ENCODE measurements at places on chromosomes 1 and 21. TPM values are rescaled to one million over a fixed set of nuclear protein-coding genes. Genes with fewer than 3 reads are reported as not detected.

The CDC7 gene
- total RNA-seq = 28.0 TPM

- H3K27me3 ChIP-seq = no peaks in the 10 kb centered on the region
- no peak overlapping the region for H3K27ac ChIP-seq
- DNase-seq = no peak
- H3K4me3 ChIP-seq = no peak overlapping the region
- H3K36me3 ChIP-seq = no peaks in the 10 kb centered on the region
- peaks cover 4% of the 10 kb centered on the region for H3K4me1 ChIP-seq
Measured at GRCh38 chr21:43609501-43610340, 49.6 kb downstream of the HSF2BP start.

DNA sequence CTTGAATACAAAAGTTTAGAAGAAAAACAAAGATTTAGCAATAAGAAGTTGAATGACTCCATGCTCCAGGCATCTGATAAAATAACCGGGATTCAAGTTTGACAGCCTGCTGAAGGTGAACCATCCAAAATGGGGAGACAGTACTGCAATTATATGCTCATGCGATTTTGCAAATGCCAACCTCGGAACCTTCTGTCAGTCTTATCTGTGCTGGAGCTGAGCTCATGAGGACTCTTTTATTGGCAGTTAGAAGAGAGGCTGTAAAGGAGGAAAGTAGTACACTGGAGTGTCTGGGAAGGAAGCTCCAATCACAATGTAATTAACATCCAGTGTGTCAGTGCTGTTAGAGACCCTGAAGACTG lies 170.0 kb downstream of the GALNT2 start:
- no peak overlapping the region for H3K27ac ChIP-seq
- H3K4me3 ChIP-seq = no peak overlapping the region
- no peaks in the 10 kb centered on the region for H3K27me3 ChIP-seq
- DNase-seq = no peak
- peaks cover 22% of the 10 kb centered on the region for H3K4me1 ChIP-seq
- peaks cover 35% of the 10 kb centered on the region for H3K36me3 ChIP-seq

The USH2A gene
- not detected for total RNA-seq

DNA sequence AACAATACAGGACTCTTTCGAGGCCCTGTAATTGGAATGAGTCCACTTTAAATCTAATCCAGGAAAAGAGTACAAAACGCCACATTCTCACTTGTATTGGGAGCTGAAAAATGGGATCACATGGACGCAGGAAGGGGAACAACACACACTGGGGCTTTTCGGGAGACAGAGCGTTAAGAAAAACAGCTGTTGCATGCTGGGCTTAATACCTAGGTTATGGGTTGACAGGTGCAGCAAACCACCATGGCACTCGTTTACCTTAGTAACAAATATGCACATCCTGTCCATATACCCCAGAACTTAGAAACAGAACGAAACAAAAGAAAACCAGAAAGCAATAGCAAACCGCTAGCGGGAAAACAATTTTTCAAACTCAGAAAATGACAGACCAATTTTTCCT lies 1532.7 kb upstream of the TPTE start:
- H3K4me3 ChIP-seq = no peak overlapping the region
- H3K27me3 ChIP-seq = peaks cover 30% of the 10 kb centered on the region
- no peaks in the 10 kb centered on the region for H3K4me1 ChIP-seq
- H3K27ac ChIP-seq = no peak overlapping the region
- no peaks in the 10 kb centered on the region for H3K36me3 ChIP-seq

- no peaks in the 10 kb centered on the region for H3K27me3 ChIP-seq
- peaks cover 17% of the 10 kb centered on the region for H3K36me3 ChIP-seq
- no peak overlapping the region for H3K27ac ChIP-seq
- DNase-seq = no peak
Measured at GRCh38 chr21:45263534-45263933, 24.2 kb downstream of the POFUT2 start.

The MROH9 gene
- total RNA-seq = not detected

DNA sequence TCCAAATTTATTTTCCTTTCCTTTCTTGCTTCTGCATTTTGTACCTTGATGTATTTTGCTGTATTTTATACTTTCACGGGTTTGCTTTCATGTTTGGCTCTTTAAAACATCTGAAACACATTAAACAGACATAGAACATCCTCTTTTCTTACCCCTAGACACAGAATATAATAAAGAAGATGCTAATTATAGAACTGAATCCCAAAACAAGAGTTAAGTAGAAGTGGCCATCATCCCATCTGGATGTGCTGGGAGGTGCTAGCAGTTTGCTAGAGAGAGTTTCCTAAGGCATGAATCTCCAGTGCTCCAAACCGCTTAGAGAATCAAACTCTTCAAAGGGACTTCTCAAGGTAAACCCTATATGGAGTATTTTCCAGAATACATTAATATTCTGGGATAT lies 53.9 kb upstream of the GNG12 start:
- H3K27ac ChIP-seq = no peak overlapping the region
- H3K36me3 ChIP-seq = no peaks in the 10 kb centered on the region
- DNase-seq = no peak
- peaks cover 11% of the 10 kb centered on the region for H3K4me1 ChIP-seq
- H3K4me3 ChIP-seq = no peak overlapping the region

DNA sequence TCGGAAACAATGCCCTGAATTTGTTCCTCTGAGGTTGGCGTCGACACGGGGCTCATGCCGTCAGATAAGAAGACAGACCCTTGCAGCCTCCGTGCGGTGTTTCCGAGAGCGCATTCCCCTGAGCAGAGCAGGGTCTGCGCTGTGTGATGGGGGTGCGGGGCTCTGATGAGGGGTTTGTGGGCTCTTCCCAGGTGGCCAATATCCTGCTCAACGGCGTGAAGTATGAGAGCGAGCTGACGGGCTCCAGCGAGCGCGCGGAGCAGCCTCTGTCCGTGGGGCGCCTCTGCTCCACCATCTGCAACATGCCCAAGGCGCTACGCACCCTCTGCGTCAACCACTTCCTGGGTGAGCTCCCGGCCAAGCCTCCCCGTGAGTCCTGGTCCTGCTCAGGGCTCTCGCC lies 17.3 kb downstream of the SLC45A1 start:
- no peak for DNase-seq
- H3K27me3 ChIP-seq = no peaks in the 10 kb centered on the region
- H3K27ac ChIP-seq = no peak overlapping the region
- H3K36me3 ChIP-seq = no peaks in the 10 kb centered on the region
- no peak overlapping the region for H3K4me3 ChIP-seq

DNA sequence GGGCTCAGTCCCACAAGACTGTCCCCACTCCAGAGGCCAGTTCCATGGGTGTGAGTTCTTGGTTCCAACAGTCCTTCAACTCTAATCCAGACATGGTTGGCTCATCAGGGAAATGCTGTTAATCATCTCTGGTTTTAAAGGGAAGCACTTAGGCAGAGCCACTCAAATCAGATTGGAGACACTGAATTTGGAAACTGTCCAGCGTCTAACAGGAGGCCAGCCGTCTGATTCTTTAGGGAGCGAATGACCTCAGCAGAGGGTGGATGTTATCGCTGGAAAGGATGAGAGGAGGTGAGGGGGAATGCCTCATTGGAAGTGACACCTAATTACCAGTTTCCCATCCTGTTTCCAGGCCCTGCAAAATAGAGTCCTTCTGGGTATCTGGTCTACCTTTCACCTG lies 22.8 kb upstream of the LRRC38 start:
- no peaks in the 10 kb centered on the region for H3K27me3 ChIP-seq
- no peaks in the 10 kb centered on the region for H3K4me1 ChIP-seq
- no peak overlapping the region for H3K27ac ChIP-seq
- DNase-seq = no peak
- H3K36me3 ChIP-seq = no peaks in the 10 kb centered on the region

The FAM163A gene
- total RNA-seq = not detected

The OR2T35 gene
- not detected for total RNA-seq

DNA sequence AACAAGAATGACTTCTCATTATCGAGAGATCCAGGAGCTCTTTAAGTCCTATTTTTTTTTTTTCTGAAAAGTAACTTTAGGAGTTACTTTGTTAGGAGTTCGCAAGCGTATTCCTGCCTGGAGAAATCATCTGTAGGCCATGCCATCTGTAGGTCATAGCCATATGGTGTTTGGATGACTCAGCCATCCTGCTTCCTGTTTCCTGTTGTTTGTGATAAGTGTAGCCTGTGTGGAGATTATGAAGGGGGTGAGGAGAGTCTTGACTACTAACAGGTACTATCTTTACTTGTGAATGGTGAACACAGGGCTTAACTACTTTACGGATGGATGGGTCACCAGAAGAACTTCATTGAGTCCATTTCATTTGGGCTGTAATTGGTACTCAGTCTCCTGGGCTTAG lies 327.2 kb downstream of the PTPRU start:
- no peak overlapping the region for H3K27ac ChIP-seq
- H3K4me1 ChIP-seq = no peaks in the 10 kb centered on the region
- H3K36me3 ChIP-seq = peaks cover 2% of the 10 kb centered on the region
- DNase-seq = no peak

DNA sequence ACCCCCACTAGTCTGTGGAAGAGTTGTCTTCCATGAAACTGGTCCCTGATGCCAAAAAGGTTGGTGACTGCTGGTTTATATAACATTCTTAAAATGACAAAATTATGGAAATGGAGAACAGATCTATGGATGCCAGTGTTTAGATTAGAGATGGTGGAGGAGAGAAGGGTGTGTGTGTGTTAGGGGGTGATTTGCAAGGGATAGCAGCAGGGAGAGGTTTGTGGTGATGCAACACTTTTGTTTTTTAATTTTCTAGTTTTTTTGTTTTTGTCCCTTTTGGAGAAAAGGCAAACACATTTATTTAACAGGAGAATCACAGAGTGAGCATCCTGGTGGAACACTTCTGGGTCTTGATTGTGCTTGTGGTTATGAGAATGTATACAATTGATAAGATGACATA lies 143.8 kb downstream of the RPS6KC1 start:
- no peaks in the 10 kb centered on the region for H3K4me1 ChIP-seq
- no peaks in the 10 kb centered on the region for H3K27me3 ChIP-seq
- H3K27ac ChIP-seq = no peak overlapping the region
- H3K36me3 ChIP-seq = peaks cover 69% of the 10 kb centered on the region
- no peak overlapping the region for H3K4me3 ChIP-seq

DNA sequence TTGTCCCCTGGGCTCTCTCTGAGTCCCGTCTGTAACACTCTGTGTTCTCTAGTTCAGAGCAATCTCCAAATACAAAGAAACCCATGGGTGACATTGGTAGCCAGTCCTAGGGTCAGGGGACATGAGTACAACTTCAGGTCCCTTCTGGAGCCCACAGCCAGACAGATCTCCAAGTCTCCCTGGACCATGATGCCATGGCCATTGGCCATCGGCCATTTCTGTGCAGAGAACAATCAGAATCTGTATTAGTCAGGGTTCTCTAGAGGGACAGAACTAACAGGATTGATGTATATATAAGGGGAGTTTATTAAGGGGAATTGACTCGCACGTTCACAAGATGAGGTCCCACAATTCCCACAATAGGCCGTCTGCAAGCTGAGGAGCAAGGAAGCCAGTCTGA lies 106.9 kb downstream of the AJAP1 start:
- no peak overlapping the region for H3K27ac ChIP-seq
- no peaks in the 10 kb centered on the region for H3K4me1 ChIP-seq

GRCh38 chr1:100585786-100586185 lies 47.8 kb downstream of the GPR88 start:
- peaks cover 8% of the 10 kb centered on the region for H3K4me1 ChIP-seq
- no peaks in the 10 kb centered on the region for H3K27me3 ChIP-seq
- no peak for DNase-seq
- H3K27ac ChIP-seq = no peak overlapping the region
- no peak overlapping the region for H3K4me3 ChIP-seq
- H3K36me3 ChIP-seq = no peaks in the 10 kb centered on the region

DNA sequence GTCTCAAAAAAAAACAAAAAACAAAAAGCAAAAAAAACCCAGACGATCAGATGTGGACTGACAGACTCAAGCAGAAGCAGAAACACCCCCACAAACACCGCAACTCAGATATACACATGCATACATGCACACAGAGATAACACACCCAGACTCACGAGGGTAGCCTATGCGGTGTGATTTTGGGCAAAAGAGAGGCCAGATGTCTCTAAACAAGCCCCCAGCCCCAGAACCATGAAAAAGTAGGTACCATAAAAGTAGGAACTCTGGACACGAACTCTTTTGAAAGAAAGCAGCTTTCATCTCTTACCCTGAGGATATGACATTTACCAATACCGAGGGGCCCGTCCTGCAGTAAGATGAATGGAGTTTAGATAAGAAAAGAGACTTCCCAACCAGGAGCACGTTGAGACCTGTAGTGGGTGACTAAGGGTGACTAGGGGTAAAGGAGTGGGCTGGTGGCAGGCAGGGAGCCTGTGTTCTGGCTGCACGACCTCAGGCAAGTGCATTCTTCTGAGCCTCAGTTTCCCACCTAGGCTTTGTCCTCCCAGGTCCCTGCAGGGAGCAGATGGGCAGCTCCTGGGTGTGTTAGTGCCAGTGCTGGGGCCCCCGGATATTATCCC lies 1.5 kb upstream of the TINAGL1 start:
- peaks cover 9% of the 10 kb centered on the region for H3K27me3 ChIP-seq
- no peaks in the 10 kb centered on the region for H3K4me1 ChIP-seq
- no peak overlapping the region for H3K4me3 ChIP-seq
- no peak overlapping the region for H3K27ac ChIP-seq
- no peak for DNase-seq

DNA sequence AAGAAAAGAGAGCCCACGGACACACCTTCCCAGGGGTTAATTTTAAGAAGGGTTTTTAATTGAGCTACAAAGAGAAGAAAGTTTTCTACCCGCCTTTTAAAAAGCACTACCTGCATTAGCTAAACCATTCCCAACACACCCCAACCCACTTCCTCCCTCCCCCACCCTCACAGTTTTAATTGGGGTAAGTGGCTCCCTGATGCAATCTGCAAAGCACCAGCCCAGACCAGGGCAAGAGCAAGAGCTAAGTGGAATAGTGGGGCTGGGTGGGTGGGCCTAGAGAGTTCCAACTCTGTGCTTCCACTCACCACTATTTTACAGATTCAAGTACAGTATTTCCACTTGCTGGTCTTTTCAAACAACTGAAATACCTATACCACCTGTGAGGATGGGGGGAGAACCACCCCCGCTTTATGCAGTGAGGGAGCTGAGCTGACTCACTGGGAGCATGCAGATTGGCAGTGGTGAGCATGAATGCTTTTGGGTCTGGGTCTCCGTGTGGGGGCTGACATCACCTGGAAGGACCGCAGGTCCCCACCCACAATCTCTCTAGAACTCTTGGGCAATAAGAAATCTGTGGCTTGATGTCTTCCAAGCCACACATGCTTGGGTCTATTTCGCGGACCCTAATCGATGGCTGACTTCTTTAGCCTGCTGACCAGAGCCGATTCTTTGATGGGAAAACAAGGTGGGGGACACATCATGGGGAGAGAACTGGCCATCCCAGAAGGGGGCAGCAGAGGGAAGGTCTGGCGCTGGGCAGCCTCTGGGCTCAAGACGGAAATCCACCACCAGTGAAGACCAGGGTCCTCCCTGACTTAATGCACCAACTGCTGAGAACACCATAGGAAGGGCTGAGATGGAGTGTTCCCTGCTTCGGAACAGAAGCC lies 95.5 kb downstream of the SSBP3 start:
- H3K4me1 ChIP-seq = peaks cover 64% of the 10 kb centered on the region
- peak overlapping the region; percentile 75 for H3K27ac ChIP-seq
- no peaks in the 10 kb centered on the region for H3K36me3 ChIP-seq
- no peak overlapping the region for H3K4me3 ChIP-seq

The ANGPTL1 gene
- total RNA-seq = not detected

Data from activated CD8-positive, alpha-beta T cell treated with anti-CD3 and anti-CD28 coated beads for 36 hours (primary cell).